ENCODE measurements at places on chromosomes 3 and 15.

DNA sequence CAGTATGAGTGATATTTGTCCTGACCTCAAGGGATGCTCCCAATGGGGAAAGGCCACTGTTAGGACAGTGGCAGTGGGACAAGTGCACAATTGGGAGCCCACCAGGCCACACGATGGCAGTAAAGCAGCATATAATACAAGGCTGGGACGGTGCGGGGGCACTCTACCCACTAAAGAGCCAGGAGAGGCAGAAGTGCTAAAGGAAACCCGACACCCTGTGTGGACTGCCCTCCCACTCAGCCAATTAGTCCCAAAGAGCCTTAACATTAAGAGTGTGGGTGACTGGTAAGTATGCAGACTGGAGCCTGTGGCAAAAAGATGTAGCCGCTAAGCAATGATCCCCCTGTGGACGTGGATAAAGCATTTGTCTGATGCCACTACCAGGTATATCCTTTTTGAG, 8.2 kb upstream of the ZNF589 start:
- no peak for DNase-seq

GRCh38 chr3:188526057-188526456, 372.1 kb downstream of the LPP start:
- DNase-seq, result no peak

DNA sequence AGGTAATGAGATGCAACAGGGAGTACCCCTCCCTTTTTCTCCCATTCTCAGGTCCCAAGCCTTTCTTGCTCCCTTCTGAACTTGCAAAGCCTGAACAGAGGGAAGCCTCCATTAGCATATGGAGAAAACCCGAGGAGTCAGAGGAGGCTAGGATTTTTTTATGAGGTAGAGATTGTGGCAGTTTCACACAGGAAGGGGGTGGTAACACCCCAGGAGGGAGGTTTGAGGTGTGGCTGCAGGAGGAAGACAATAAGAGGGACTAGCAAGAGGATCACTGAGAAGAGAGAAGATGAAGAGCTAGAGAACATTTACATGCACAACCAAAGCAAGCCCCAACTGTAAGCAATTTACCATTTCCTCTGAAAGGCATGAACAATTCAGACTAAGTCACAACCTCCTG, 322.7 kb downstream of the SV2B start:
- DNase-seq, result no peak

DNA sequence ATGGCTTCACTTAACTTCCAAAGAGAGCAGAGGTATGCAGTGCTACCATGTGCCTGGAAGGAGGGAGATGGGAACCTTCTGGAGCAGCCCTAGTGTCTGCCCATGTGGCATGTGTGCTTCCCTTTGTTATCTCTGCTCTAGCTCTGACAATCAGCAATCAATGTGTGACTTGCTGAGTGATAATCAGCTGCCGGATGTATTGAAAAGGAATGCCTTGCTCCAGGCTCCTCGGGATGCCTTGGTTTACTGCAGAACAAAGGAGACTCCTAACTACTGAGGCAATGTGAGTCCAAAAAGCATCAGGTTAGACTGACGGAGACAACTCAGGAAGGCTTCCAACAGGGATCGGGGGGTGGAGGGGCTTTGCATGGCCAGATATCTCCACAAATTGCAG, 36.0 kb upstream of the CORO2B start:
- no peak for DNase-seq

DNA sequence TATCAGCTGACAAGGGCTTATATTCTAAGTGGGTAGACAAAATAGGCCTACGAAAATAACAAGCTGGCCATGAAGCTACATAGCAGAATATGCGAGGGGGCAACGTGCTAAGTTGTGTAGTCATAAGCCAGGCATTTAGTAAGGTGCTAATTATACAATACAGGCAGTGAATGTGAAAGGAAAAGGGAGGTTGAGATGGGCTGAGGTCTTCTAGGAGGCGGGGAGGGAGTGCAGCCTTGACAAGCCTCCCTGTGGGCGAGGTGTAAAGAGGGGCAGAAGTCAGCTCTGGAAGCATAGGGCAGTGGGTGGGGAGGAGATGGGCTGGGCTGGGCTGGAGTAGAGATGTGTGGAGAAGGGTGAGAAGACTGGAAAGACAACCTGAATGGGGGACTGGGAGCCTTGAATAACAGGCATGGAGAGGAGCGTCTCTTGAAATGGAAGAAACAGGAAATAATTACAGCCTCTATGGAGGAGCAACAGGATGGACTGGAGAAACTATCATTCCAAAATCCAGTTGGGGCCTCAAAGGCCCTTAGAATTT, 1.2 kb downstream of the TIGIT start:
- no peak for DNase-seq

DNA sequence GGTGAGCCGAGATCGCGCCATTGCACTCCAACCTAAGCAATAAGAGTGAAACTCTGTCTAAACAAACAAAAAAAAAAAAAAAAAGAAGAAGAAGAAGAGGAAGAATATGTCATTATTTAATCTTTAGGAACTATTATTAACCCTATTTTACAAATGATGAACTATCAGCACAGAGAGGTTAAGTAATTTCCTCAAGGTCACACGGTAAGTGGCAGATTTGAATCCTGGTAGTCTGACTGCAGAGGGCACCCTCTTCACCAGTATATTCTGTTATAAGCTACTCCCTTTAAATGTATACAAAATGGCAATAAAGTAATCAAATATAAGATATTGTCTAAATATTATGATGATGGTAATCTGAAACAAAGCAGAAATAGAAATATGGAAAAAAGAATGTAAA, 77.4 kb upstream of the HERC1 start:
- DNase-seq, result no peak

DNA sequence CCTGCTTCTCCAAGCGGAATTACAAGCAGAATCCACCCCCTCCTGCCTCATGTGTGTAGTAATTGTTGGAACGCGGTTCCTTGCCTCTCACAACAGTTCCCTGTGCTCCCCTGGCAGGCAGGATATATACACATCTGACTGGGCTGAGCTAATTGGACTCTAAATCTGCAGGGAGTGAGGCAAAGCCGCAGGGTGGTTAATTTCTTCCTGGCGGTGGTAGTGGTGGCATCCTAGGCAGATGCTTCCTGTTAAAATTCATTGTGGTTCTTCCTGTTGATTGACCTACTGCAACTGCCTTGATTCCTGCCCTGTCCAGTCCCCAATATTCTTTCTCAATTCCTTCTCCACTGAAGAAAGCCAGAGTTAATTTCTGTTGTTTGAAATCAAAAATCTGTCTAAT, 202.9 kb upstream of the PROK2 start:
- no peak for DNase-seq

GRCh38 chr3:53218131-53218530, 37.7 kb downstream of the TKT start:
- DNase-seq, result no peak

DNA sequence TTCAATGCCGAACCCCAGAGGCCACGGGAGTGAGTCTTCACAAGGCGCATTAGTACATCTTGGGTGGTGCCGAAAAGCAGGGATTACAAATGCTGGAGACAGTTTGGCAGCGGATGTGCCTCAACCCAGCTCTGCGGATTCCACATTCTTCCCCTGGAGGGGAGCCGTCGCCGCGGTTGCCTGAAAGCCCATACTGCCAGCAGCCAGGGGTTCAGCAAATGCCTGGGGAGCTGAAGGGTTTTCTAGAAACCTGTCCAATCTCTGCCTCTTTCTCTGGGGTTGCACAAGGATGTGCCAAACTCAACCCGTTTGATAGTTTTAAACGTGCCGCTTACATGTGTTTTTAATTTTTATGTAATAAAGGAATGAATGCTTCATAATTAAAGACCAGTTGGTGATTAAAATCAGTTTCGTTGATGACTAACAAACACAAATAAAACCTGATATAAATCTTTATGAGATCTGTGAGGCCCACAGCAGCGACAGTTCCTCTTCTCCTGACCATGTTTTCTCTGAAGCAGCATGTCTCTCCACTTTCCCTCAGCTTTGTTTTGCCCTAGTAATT, 74.6 kb upstream of the LEKR1 start:
- no peak for DNase-seq

GRCh38 chr3:42502429-42503250, at the start of gene VIPR1:
TSS of gene VIPR1 (plus strand) at chr3:42502643. CDS start at chr3:42502736, 93 bp downstream.
- peak; percentile 38 for DNase-seq

DNA sequence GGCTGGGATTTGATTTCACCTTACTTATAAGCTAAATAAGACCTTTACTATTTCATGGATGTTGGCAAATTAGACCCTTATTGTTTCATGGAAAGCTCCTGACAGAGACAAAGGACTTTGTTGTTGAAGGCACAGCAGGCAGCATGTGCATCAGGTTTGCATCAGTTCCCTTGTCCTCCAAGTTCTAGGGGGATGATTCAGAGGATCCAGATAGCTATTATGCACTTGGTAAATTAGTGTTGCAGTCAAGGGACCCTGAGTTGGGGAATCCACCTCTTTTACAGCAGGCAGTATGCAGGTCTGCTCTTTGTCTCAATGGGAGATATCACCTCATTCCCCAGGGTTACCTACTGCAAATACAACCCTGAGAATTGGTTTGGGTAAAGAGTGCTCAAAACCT, 131.4 kb upstream of the IGSF10 start:
- no peak for DNase-seq

GRCh38 chr3:24828551-24828950, 333.9 kb upstream of the THRB start:
- no peak for DNase-seq

GRCh38 chr3:151901644-151902285, 28.3 kb downstream of the SUCNR1 start:
- DNase-seq, result no peak

- DNase-seq, result no peak
Observed at GRCh38 chr3:140145528-140145927, 210.5 kb downstream of the CLSTN2 start.

DNA sequence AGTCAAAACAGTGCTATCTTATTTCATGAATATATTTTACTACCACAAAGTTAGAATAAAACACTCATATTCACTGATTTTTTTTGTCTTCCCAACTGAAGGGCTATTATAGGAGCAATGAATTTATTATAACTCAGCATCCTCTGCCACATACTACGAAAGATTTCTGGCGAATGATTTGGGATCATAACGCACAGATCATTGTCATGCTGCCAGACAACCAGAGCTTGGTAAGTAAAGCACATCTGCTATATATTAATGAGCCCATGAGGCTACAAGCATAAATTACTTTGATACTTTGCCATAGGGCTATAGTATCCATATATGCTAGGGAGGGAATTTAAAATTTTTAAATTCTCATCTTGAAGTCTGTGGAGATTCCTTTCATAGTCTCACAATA, 95.9 kb downstream of the FEZF2 start:
- no peak for DNase-seq

DNA sequence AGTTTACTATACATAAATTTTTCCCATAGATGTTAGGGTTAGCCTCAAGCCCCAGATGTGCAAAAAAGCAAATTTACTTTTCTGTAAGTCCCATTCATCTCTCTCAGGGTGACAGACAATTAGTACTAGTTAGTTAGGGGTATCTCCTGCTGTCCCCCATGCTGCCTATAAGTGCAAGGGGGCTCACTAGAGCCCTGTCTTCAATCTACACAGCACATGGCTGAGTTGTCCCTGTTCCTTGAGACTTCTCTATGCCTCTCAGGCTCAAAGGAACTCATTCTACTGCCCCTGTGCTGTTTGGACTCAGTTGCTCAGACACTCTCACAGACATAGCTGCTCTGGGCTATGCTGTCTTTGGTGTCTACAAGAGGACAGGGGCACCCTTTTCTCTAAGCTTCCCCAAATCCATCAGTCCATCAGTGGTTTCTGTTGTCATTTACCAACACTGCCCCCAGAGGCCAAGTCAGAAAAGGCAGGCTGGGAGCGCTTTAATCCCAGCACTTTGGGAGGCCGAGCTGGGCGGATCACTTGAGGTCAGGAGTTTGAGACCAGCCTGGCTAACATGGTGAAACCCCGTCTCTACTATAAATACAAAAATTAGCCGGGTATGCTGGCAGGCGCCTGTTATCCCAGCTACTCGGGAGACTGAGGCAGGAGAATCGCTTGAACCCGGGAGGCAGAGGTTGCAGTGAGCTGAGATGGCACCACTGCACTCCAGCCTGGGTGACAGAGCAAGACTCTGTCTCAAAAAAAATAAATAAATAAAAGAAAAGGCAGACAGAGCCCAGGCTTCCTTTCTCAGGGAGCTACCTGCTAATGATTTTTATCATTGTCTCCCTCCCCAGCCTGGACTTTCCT, 31.4 kb upstream of the PRTG start:
- no peak for DNase-seq
